Activated T-cell treated with anti-CD3 and anti-CD28 coated beads, Interleukin-2, amount 50 U/mL, for 72 hours (primary cell): ENCODE measurements at places on chromosomes 5 and 9. TPM values are rescaled to one million over a fixed set of nuclear protein-coding genes. Genes with fewer than 3 reads are reported as not detected.

GRCh38 chr5:59212596-59212995, 629.7 kb downstream of the RAB3C start:
- DNase-seq = no peak
- H3K36me3 ChIP-seq = no peaks in the 10 kb centered on the region
- no peak overlapping the region for H3K4me3 ChIP-seq
- peaks cover 6% of the 10 kb centered on the region for H3K4me1 ChIP-seq

DNA sequence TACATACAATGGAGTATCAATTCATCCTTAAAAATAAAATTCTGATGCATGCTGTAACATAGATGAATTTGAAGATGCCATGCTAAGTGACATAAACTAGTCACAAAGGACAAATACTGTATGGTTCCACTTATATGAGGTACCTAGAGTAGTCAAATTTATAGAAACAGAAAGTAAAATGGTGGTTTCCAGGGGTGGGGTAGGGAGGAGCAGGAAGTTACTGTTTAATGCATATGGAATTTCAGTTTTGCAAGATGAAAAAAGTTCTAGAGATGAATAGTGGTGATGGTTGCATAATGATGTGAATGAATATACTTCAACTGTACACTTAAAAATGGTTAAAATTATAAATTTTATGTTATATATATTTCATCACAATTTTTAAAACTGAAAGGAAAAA, 57.3 kb upstream of the FNIP1 start:
- H3K4me3 ChIP-seq = no peak overlapping the region
- no peak for DNase-seq
- no peak overlapping the region for H3K27ac ChIP-seq
- peaks cover 2% of the 10 kb centered on the region for H3K36me3 ChIP-seq
- no peaks in the 10 kb centered on the region for H3K27me3 ChIP-seq

GRCh38 chr9:107810461-107810961, 320.9 kb upstream of the KLF4 start:
- no peaks in the 10 kb centered on the region for H3K4me1 ChIP-seq
- no peaks in the 10 kb centered on the region for H3K36me3 ChIP-seq
- no peak overlapping the region for H3K27ac ChIP-seq
- H3K4me3 ChIP-seq = no peak overlapping the region
- no peak for DNase-seq

GRCh38 chr5:6026766-6027406, 351.5 kb downstream of the MED10 start:
- no peak overlapping the region for H3K4me3 ChIP-seq
- no peaks in the 10 kb centered on the region for H3K36me3 ChIP-seq
- H3K27me3 ChIP-seq = no peaks in the 10 kb centered on the region
- H3K4me1 ChIP-seq = no peaks in the 10 kb centered on the region
- no peak for DNase-seq

DNA sequence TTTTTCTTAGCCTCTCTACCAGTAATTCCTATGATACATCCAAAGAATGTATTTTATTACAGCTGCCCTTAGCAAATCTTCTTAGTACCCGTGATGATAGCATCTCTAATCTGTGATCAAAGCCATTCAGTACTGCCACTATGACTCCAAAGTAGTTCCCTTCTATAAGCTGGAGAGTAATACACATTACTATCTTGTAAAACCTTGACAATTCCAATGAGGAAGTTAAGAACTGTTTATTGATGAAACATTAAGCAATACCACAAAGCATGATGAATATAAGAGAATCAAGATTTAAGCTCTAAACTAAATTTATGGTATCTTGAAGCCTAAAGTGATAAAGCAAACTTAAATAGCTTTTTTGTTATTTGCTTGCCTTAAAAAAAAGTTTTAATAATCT, 86.1 kb downstream of the SMIM23 start:
- no peaks in the 10 kb centered on the region for H3K4me1 ChIP-seq
- H3K4me3 ChIP-seq = no peak overlapping the region
- no peaks in the 10 kb centered on the region for H3K27me3 ChIP-seq
- peaks cover 24% of the 10 kb centered on the region for H3K36me3 ChIP-seq
- H3K27ac ChIP-seq = no peak overlapping the region

- no peak for DNase-seq
- H3K4me1 ChIP-seq = no peaks in the 10 kb centered on the region
- H3K27ac ChIP-seq = no peak overlapping the region
- no peak overlapping the region for H3K4me3 ChIP-seq
These were observed 216.8 kb upstream of the TBC1D2 start for GRCh38 chr9:98472216-98472615.

- H3K36me3 ChIP-seq = no peaks in the 10 kb centered on the region
- peaks cover 6% of the 10 kb centered on the region for H3K27me3 ChIP-seq
- no peak for DNase-seq
These were observed 63.1 kb upstream of the CD180 start for GRCh38 chr5:67259548-67260215.

- no peaks in the 10 kb centered on the region for H3K4me1 ChIP-seq
- DNase-seq = no peak
- H3K4me3 ChIP-seq = no peak overlapping the region
These were observed 359.3 kb downstream of the HTR1A start for GRCh38 chr5:63602971-63603370.

- H3K4me3 ChIP-seq = no peak overlapping the region
- H3K27me3 ChIP-seq = peaks cover 41% of the 10 kb centered on the region
- peaks cover 11% of the 10 kb centered on the region for H3K4me1 ChIP-seq
- no peak for DNase-seq
These were observed 3.6 kb upstream of the RASGEF1C start for GRCh38 chr5:180212363-180213255.

DNA sequence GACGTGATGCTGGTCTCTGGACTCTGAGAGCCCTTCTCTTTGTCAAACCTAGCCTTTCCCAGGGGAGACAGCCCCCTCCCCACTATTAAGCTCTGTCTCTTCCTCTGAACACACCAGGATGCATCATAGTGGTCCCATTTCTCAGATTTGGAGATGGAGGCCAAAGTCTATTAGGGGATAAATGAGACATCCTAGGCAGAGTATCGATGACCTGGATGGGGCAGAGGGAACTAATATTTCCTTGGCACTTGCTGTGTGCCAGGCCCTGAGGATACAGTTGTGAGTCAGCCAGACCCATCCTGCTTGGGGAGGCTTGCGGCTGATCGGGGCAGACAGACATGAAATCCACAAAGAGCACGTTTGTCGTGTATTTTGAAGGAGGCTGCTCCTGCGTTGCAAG, 5.2 kb downstream of the DNM1 start:
- H3K27me3 ChIP-seq = peaks cover 20% of the 10 kb centered on the region
- no peak overlapping the region for H3K4me3 ChIP-seq
- no peak overlapping the region for H3K27ac ChIP-seq
- no peaks in the 10 kb centered on the region for H3K36me3 ChIP-seq
- H3K4me1 ChIP-seq = peaks cover 5% of the 10 kb centered on the region
- no peak for DNase-seq

DNA sequence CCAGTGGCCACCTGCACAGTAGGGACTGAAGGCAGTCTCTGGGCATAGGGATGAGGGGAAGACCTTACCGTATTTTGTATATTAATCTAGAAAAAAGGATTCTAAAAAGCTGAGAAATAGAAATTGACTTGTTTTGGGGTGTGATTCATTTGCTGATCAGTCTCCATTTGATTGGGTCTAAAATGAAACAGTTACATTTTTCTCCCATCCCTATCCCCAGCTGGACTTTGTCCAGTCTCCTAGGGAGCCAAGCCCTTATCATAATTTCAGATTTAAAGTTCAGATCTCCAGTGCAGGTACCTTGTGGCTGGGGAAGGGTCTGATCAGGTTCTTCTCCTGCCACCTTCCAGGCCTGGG, 240.8 kb downstream of the FANCC start:
- H3K4me1 ChIP-seq = no peaks in the 10 kb centered on the region
- no peak for DNase-seq
- H3K36me3 ChIP-seq = no peaks in the 10 kb centered on the region
- no peaks in the 10 kb centered on the region for H3K27me3 ChIP-seq

DNA sequence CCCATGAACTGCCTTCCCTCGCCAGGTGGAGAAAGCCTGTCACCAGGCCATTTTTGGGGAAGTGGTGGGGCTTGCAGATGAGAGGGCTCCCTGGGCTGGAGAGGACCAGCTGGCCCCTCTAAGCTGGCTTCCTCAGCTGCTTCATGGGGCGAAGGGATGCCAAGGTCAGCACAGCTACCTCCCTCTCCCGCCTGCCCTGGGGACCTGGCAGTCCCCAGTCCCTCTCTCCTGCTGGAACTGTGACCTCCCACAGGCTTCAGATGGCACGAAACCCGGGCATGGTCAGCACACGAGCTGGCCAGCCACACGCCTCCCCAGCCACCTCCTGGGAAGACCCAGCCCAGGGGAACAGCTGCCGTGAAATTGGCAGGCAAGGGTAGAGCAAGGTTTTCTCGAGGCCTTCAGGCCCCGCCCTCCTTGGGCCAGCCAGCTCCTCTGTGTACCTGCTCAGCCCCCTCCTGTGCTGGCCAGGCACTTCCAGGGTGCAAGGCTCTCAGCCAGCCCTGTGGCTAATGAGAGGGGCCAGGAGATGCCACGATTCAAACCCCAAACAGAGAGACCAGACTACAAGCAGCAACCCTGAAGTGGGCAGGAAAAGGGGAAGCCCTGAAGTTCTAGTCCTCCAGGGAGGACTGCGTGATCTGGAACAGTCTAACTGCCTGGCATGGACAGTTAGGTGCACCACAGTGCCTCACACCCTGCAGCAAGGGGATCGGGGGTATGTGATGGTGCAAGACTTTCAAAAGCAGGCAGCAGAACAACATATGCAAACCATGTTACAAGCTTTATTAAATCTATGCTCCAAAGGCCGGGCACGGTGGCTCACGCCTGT, 12.9 kb downstream of the PLPP7 start:
- H3K27ac ChIP-seq = no peak overlapping the region
- H3K4me1 ChIP-seq = no peaks in the 10 kb centered on the region
- H3K4me3 ChIP-seq = no peak overlapping the region
- no peak for DNase-seq
- no peaks in the 10 kb centered on the region for H3K36me3 ChIP-seq
- H3K27me3 ChIP-seq = no peaks in the 10 kb centered on the region

- no peak for DNase-seq
- no peaks in the 10 kb centered on the region for H3K27me3 ChIP-seq
- no peaks in the 10 kb centered on the region for H3K4me1 ChIP-seq
- no peak overlapping the region for H3K27ac ChIP-seq
- H3K4me3 ChIP-seq = no peak overlapping the region
- no peaks in the 10 kb centered on the region for H3K36me3 ChIP-seq
These were observed 14.7 kb upstream of the LARP1 start for GRCh38 chr5:154740483-154740882.

DNA sequence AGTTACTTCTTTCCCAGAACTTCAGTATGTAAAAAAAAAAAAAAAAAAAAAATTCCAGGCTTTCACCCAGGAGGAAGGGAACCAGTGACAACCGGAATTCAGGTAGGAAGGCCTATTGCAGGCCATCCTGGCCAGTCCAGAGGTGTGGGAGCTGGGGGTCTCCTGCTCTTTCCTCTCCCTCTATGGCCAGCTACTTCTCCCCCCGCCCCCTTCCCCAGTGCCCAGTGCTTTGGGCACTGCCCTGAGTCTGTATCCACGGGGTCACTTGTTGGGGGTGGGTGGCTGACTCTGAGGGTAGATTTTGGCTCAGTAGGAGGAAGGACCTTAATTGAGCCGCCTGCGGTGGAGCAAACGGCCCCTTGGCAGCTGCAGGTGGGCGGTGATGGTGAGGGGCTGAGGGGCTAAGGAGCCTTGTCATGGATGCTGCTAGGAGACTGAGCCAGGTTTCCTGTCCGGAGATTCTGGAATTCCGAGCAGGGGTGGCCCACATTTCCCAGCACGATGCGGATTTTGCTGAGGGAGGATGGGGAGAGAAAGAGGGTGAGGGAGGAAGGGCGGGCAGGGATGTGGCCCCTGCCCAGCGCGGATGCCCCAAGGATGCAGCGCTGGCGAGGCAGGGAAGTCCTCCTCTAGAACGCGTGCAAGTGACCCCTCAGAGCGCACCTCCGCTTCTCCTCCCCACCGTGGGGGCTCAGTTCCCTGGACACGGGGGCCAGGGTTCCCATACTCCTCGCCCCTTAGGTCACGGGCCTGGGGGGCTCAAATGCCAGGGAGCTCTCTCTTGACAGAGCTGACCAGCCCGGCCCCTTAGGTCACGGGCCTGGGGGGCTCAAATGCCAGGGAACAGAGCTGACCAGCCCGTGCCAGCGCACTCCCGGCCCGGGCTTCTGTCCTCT, 1.2 kb upstream of the PHF2 start:
- H3K4me1 ChIP-seq = peaks cover 33% of the 10 kb centered on the region
- no peaks in the 10 kb centered on the region for H3K27me3 ChIP-seq
- H3K36me3 ChIP-seq = peaks cover 8% of the 10 kb centered on the region
- peak overlapping the region; percentile 85 for H3K4me3 ChIP-seq
- DNase-seq = no peak

DNA sequence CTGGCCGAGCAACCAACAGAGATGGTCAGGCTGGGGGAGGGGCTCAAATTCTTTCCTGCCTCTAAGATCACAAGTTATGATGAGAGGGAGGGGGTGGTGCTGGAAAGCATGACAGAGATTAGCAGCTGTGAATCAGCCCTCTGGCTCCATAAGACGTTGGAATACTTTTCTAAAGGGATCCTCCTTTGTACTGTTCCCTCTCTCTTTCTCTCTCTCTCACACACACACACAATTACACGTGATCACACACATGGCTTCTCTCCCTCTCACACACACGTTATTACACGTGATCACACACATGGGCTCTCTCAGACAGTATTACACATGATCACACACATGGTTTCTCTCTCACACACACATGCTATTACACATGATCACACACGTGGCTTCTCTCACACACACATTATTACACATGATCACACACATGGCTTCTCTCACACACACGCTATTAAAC, at the start of gene SLC45A2:
SLC45A2 (minus strand) TSS at position 23 of the 454 bp plus-strand sequence. CDS start 110 bp downstream, outside the sequence.
- no peak for DNase-seq
- H3K27me3 ChIP-seq = no peaks in the 10 kb centered on the region
- no peaks in the 10 kb centered on the region for H3K4me1 ChIP-seq
- H3K4me3 ChIP-seq = no peak within 1 kb of the TSS
- no peak within 1 kb of the TSS for H3K27ac ChIP-seq

DNA sequence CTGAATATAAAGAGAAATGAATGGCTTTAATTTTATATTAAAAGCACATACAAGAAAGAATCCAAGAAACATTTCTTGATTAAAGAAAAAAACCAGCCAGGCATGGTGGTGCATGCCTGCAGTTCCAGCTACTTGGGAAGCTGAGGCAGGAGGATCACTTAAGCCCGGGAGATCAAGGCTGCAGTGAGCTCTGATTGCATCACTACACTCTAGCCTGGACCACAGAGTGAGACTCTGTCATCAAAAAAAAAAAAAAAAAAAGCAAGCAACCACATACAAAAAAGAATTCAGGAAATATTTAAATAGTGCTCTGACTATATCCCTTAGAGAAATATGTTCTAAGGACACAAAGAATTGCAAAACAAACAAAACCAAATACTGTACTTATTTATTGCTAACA, 2.5 kb upstream of the PLAC8L1 start:
- no peak for DNase-seq
- H3K4me3 ChIP-seq = no peak overlapping the region

- H3K4me3 ChIP-seq = no peak overlapping the region
- no peaks in the 10 kb centered on the region for H3K36me3 ChIP-seq
These were observed 231.6 kb downstream of the SLF1 start for GRCh38 chr5:94849821-94850736.

- no peaks in the 10 kb centered on the region for H3K36me3 ChIP-seq
- H3K27ac ChIP-seq = no peak overlapping the region
- no peak overlapping the region for H3K4me3 ChIP-seq
- H3K4me1 ChIP-seq = no peaks in the 10 kb centered on the region
- peaks cover 10% of the 10 kb centered on the region for H3K27me3 ChIP-seq
These were observed 8.9 kb upstream of the NUP214 start for GRCh38 chr9:131116281-131117120.

GGTA1 gene
- not detected for total RNA-seq

PCAT7 gene
- total RNA-seq = not detected

IFNA10 gene
- not detected for total RNA-seq

LCN15 gene
- total RNA-seq = not detected
